Mesenteric fat pad (tissue), 1 donor: ENCODE measurements at places on chromosomes 3 and 15. TPM values are rescaled to one million over a fixed set of nuclear protein-coding genes. Genes with fewer than 3 reads are reported as not detected.

The KLHDC8B gene
- 53.5 TPM for total RNA-seq

The FBXO40 gene
- 0.13 TPM for total RNA-seq

The CHRD gene
- 11.3 TPM for total RNA-seq

The NTRK3 gene
- total RNA-seq: 1.6 TPM

The ALDH1A2 gene
- total RNA-seq: 7.5 TPM

The LEKR1 gene
- 1.2 TPM for total RNA-seq
